Motor neuron (in vitro differentiated cells): ENCODE measurements at places on chromosomes 6 and 20. TPM values are rescaled to one million over a fixed set of nuclear protein-coding genes. Genes with fewer than 3 reads are reported as not detected.

GRCh38 chr20:59613861-59614260, 9.5 kb downstream of the PHACTR3 start:
- no peak for ATAC-seq

DNA sequence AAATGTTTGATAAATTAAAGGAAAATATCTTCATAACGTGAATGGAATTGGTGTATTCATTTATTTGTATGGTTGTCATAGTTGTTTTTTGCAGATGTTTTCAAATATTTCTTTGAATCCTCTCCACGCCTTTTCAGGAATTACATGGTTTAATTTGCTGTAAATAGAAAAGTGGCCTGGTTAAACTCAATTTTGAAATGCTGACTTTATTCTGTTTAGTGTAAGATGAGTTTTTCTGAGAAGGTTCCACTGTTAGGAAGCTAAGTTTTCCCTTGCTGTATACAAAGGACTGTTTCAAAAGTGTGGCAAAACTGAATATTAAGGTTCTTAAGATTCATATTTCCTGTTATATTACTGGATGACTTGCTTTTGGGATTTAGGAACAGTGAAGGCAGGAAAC, 503 bp upstream of the ZC2HC1B start:
- no peak for ATAC-seq

- ATAC-seq: no peak
Measured at GRCh38 chr20:15319439-15319838, 982.0 kb upstream of the FLRT3 start.

- ATAC-seq: no peak
Measured at GRCh38 chr20:44354979-44355497, 461 bp upstream of the HNF4A start.

DNA sequence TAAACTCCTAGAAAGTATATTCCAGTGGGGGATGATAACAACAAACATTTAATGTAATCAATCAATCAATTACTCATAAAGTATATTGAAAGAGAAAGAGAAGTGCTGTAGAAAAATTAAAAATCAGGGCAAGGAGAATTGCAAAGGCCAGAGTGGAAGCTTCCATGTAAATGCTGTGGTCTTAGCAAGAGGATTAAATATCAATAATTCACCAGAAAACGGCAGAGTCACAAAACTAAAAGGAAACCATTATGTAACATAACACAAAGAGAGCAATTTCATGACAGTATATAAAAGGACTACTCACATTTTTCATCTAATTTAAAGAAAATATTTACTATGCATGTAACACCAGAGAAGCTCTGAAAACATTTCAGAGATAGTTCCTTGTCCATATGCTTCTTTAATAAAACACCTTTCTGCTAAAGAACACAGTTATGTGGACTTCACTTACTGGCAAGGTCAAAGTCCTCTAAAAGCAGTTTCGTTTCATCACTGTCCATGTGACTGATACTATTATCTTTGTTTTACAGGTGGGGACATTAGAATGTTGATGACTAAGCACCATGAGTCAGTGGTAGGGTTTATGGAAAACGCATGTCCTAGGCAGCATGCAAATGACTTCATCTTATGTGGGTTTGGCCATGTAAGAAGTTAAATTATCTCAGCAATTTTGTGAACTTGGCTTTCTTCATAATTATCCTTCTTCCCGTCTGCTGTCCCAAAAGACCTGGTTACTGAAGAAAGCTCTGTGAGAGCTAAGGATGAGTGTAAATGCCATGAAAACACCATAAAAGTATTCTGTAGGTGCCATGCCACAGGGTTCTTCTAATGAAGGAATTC, 185.8 kb upstream of the TENT5A start:
- no peak for ATAC-seq

DNA sequence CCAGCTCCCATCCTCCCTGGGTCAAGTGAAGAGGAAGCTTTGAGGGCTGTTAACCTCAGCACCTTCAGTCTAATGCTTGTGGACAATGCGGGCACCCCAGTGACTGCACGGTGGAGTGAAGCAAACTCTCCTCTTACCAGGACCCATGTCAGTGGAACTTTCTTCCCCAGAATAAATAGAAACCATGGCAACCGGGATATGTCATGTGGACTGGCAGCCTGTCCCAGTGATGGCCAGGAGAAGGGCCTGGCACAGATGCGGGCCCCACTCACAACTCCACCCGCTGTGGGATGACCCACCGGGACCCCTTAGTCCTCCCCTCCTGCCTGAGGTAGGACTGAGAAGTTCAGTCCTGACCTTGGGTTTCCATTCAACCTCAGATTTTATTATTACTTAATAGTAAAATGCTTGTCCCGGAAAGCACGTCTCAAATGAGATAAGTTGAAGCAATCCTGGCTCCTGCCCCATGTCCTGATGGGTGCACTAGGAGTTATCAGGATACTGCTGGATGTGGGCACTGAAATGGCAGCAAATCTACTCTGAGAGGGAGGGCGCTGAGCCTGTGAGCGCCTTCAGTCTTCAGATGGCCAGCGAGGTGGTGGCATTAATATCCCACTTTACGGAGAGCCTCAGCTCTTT, 23.5 kb downstream of the TOX2 start:
- no peak for ATAC-seq

GRCh38 chr6:47633141-47633540, 65.2 kb upstream of the ADGRF4 start:
- ATAC-seq: no peak

- ATAC-seq: no peak
Measured at GRCh38 chr20:6784210-6784631, 16.7 kb downstream of the BMP2 start.

DNA sequence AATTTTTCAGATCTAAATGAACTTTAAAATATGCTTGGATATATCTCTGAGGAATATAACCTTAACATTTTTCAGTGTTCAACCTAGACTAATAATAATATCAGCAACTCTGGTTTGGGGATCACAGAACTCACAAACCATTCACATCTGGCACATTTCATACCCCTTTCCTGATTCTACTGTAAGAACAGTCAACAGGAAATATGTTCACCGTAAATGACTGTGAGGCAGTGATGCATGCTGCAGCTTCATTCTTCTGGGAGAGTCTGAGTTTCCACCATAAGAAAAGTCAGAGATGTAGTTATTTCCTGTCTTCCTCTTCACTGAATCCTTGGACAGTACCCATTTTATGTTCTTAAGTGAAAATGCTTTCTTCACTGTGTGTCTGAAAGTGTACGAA, 134.2 kb upstream of the IFNGR1 start:
- no peak for ATAC-seq

DNA sequence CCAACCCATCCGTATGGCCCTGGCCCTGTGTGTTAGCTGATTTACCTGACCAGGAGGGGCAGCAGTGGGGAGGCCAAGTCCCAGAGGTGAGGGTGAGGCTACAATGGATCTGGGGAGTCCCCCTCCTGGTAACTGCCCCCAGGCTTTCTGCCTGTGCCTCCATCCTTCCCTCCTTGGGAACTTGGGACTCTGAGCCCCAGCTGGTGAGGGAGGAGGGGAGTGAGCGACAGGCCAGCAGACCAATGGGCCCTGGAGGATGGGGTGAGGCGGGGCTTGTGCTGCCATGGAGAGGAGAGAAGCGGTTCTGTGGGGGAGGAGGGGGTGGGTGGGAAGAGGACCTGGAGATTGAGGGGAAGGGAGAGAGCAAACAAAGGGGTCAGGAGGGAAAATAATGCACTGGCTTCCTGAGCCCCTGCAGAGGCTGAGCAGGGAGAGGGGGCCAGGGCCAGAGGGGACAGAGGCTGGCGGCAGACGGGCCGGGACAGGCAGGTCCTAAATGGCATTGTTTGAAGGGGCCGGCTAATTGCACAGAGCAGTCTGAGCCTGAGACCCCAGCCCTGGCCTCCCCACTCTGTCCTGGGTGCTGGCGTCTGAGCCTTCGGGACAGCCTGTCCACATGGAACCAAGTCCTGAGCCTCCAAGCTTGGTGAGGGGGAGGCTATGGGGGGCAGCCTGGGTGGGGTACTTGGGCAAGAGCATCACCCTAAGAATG, 17.5 kb downstream of the DNMT3B start:
- peak; percentile 26 for ATAC-seq

- ATAC-seq: no peak
Measured at GRCh38 chr6:170313716-170314295, 7.2 kb downstream of the FAM120B start.

- no peak for ATAC-seq
Measured at GRCh38 chr6:8939615-8940014, 504.3 kb upstream of the SLC35B3 start.

GRCh38 chr6:151128763-151129370, 110.9 kb upstream of the AKAP12 start:
- peak; percentile 63 for ATAC-seq

GRCh38 chr20:37781626-37782025, 87.8 kb downstream of the CTNNBL1 start:
- ATAC-seq: no peak

DNA sequence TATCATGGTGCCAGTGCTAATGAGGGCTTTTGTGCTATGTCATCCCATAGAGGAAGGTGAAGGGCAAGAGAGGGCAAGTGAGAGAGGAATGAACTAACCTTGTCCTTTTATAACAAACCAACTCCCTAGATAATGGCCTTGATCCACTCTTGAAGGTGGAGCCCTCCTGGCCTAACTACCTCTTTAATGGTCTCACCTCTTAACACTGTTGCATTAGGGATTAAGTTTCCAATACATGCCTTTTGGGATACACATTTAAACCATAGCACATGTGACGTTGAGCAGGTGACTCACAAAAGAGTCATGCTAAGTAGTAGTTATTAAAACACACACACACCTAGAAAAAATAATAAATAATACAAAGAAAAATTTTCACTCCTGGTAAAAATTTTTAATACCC, 36.9 kb downstream of the CCN2 start:
- no peak for ATAC-seq

GRCh38 chr20:16945619-16946018, 197.5 kb downstream of the OTOR start:
- no peak for ATAC-seq

DNA sequence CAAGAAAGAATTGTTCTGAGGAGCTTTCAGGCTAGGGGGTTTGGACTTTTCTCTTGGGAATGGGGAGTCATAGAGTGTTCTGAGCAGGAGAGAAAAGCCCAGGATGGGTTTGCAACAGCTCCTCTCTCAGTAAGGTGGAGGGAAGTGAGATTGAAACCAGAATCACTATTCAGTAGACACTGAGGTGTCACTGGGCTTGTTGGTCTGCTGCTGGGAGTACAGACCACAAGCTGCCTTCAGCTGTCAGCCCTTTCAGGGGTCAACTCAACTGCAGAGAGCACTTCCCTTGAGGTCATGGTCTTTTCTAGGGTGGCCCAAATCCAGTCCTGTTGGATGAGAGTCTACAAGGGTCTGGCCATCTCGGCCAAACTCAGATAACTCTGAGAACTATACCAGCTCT, 12.9 kb upstream of the FOXA2 start:
- no peak for ATAC-seq

DNA sequence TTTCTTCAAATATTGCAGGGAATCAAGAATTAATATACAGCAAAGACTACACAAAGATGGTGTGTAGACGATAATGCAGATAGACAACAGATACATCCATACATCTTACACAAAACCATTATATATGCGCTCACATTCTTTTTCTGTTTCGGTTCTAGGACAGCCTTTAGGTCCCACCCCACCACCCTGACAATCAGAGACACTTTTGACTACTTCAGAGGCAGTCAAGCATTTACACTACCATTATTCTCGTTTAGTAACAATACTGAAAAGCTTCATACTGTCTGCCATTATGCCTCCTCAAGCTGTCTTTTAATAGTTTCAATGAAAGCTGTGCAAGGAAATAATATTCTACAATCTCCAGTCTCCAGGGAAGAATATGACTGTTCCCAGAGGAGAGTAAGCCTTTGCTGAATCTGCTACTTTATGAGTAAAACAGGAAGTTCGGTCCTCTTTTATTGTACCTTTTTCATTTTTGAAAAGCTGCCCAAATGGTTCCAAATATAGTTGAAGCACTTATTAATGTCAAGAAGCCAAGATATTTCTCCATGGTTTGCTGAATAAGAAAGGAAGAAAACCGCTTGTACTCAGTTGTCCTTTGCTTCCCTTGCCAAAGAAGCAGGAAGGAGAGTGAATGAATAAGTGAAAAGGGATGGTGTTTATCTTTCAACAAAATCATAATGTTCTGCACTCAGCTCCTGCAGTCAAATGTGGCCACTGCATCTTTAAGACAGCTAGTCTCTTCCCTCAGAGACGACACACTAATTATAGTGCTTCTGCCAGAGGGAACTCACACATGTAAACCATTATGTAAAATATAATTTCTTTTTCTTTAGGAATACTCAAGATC, 468.3 kb downstream of the CDC5L start:
- no peak for ATAC-seq

GRCh38 chr6:126367849-126368248, 27.9 kb downstream of the CENPW start:
- ATAC-seq: no peak

- no peak for ATAC-seq
Measured at GRCh38 chr6:157763129-157763903, 59.7 kb upstream of the SNX9 start.

GRCh38 chr6:158058171-158058651, 76.5 kb downstream of the SYNJ2 start:
- no peak for ATAC-seq

SULF2 gene
- 97.0 and 101 TPM in 2 replicates for total RNA-seq

CEP85L gene
- total RNA-seq: 13.2 and 14.6 TPM in 2 replicates

BFSP1 gene
- total RNA-seq: 0.34 and 1.0 TPM in 2 replicates

BMP5 gene
- 6.1 and 9.2 TPM in 2 replicates for total RNA-seq

BYSL gene
- total RNA-seq: 34.8 and 40.3 TPM in 2 replicates

MCCD1 gene
- 0.73 and 0.95 TPM in 2 replicates for total RNA-seq

BPIFA1 gene
- not detected in 2 replicates for total RNA-seq

GSTA2 gene
- not detected in 2 replicates for total RNA-seq

RBL1 gene
- total RNA-seq: 4.0 and 4.1 TPM in 2 replicates
